ENCODE measurements at places on chromosomes 7 and 10.

DNA sequence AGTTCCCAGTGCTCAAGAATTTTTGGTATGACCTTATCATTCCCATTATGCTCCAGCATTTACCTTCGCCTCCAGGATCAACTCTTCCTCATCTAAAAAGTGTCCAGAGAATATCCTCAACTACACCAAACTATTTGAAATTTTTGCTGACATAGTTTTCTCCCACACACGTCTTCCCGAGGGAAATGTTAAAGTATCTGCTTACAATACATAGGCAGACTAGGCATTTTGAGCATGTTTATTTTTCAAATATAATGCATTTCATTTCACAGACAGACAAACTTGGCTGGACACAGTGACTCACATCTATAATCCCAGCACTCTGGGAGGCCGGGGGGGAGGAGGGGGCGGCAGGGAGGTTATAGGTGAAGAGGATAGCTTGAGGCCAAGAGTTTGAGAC, 177.1 kb upstream of the TRIM24 start:
- no peak for DNase-seq

DNA sequence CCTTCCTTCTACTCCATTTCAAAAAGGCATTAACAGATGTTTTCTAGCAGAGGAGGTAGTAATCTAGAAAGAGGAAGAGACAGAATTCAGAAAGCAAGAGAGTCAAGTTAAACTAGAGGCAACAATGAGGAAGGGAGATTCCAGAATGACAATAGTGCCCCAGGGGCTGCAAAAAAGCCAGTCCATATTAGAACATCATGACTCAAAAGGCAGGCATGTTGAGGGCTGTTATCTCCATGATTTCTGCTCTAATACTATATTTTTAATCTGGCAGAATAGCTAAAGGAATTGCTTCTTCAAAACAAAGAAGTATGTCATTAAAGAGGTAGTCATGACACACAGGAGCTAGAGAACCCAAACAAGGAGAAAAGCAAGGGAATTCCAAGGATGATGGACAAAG, 599.6 kb downstream of the INHBA start:
- DNase-seq = no peak

DNA sequence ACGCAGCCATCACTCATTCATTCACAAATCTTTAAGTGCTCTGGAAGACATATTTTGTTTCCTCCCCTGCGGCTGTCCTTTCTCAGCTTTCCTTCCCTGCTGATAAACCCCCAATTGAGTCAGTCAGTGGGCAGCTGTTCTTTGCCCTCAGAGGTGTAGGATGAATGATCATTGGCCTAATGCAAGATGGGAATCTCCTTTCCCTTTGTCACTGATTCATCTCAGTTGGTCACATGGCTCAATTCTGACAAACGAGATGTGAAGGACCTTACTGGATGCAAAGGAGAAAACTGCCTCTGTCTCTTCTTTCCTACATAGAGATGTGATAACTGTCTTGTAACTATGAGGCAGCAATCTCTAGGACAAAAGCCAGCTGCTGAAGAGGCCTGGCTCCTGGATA, 44.6 kb downstream of the COL28A1 start:
- DNase-seq = no peak

DNA sequence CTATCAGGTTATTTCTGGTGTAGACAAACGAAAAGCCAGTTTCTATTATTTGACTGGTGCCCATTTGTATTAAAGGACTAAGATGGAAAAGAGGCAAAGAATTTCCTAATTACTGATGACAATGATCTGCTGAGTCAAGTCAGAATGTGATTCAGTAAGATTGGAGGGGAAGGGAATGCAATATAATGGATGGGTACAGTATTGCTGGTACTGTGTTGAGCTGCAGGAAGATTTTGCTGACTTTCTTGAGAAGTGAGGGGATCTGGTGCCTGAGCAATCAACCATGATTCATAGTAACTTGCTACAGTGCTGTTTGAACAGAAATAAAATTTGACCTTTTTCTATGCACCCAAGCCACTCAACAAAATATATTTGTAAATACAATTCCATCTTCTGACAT, 139.1 kb upstream of the RHEB start:
- DNase-seq = no peak

GRCh38 chr7:83475420-83475819, 173.5 kb downstream of the SEMA3E start:
- DNase-seq = no peak

DNA sequence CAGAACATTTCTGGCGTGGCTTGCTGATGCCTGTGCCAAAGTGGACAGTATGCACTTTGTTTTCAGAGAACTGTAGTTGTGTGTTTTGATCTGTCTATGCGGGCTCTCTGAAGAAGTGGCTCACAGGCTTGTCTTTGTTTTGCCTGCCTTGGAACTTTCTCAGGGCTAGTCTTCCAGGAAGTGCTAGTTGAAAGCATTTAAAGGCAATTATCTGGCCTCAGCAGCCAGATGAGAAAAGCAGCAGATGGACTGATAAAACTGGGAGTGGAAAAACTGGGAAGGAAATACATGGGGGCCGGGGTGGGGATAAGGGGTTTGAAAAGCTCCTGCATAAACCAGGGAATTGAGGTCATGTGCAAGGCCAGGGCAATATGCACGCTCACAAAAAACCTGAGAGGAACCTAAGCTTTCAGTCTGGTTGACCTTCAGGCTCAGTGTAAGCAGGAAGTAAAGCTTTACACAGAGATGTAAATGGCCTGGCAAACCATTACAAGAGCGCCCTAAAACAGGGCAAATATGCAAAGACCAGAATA, 94.5 kb downstream of the ZNF33B start:
- no peak for DNase-seq

DNA sequence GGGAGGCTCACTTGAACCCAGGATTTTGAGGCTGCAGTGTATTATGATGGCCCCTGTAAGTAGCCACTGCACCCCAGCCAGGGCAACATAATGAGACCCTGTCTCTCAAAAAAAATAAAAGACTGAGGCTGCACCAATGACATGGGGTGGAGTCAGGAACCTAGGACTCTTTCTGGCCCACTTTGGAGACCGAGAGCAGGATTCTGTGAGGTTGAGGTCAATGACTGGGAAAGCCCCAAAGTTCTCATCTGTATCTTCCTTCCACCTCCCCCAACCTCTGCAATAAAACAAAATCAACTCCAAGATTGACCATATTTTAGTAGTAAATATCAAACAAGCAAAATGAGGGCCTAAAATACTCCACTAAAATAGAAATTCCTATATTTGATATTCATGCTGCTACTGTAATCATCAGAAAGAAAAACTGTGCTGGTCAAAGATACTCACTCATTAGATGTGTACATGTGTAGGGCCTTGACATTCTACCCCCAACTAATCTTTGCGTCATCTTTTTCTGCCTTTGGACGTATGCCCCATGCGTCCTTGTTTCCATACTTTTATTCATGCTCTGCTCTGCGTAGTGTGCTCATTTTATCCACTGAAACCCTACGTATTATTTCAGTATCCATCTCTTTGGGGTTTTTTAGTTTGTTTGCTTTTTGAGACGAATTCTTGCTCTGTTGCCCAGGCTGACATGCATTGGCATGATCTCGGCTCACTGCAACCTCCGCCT, 23.8 kb downstream of the WBP1L start:
- no peak for DNase-seq

DNA sequence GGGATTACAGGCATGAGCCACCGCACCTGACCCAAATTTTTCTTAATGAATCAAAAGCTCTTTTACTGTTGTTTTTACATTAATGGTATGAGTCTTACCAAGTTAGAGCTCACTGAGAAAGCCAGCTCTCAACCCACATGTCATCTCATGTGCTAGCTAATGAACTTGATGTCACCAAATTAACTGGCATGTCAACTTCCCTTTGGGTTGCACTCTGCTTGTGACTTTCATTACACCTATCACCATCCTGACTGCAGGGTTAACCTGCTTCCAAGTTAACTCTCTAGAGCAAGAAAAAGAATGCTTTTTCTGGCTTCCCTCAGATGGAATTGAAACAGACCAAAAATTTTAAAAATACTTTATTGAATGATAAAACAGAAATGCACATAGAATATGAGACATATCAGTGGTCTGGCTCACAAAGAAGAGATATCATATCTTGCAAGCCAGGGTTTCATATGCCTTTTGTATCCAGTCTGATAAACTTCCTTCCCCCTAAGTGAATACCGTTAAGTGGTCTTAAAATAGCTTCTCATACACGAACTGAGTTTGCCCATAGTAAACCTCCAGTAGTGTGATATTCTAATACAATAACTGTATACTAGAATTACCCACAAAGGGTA, 42.9 kb upstream of the TRIM24 start:
- no peak for DNase-seq

GRCh38 chr7:75534727-75535307, 42.7 kb downstream of the SPDYE5 start:
- no peak for DNase-seq

- DNase-seq = no peak
These were observed 67.6 kb upstream of the C1GALT1 start for GRCh38 chr7:7114575-7115291.

DNA sequence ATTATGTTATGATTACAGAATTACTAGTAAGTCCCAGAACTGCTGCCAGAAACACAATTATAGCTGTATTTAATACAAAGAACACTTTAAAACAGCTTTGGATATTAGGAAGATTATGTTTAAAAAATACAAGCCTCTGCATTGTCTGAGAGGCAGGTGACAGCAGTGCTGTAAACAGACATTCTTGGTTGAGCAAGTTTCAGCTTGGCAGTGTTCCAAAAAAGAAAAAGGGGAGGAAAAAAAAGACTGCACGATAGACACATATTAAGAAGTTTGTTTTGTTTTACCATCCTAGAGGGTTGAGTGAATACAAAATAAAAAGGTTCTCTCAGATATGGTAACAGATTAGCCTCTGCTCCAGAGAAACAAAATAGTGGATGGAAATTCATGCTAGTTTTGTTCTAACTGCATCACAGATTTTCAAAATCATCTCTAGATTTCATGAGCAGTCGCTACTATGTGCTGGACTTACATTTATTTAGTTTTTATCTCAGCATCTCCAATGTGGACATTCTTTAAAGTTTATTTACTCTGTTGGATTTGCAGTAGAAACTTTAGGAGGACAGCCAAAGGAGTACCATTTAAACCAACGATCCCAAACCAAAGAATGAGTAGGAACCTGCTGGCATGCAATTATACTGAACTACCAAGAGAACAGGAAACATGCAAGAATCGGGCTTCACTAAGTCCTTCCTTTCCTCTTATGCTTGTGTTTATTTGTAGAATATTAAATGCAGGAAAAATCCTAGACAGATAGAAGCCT, 9.0 kb downstream of the FAM204A start:
- DNase-seq = no peak

DNA sequence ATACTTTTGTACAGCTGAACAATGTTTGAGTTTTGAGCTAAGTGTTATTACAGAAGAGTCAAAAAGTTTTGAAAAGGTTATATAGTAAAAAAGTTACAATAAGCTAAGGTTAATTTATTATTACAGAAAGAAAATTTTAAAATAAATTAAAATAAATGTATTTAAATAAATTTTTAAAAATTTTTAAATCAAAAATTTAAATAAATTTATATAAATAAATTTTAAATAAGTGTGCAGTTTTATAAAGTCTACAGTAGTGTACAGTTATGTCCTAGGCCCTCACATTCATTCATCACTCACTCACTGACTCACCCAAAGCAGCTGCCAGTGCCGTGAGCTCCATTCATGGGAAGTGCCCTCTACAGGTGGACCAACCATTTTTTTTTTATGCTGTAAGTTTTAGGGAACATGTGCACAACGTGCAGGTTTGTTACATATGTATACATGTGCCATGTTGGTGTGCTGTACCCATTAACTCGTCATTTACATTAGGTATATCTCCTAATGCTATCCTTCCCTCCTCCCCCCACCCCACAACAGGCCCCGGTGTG, 462.9 kb upstream of the ZMIZ1 start:
- DNase-seq = no peak

DNA sequence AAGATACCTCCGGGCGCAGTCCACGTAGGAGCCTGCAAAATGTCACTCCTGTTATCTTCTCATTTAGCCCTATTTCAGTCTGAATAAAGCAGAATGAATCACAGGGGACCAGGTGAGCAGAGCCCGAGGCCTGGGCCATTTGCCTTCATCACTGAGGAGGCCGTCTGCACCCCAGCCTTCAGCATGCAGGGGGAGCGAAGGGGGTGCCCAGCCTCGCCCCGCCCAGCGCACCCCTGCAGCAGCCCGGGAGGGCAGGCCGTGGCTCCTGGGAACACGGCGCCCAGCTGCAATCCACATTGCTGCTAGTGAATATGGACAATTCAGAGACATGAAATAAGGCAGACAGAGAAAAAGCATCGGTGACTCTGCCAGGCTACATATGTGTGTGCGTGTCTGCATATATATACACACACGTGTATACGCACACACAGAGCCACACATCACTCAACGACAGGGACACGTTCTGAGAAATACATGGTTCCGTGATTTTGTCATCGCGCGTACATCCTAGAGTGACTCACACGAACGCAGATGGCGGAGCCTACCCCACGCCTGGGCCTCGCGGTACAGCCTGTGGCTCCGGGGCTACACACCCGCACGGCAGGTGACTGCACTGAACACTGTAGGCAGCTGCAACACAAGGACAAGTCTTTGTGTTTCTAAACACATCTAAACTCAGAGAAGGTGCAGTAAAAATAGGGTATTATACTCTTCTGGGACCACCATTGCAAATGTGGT, 15.2 kb upstream of the ELFN1 start:
- DNase-seq = no peak
